ELR (cell line): ENCODE measurements at places on chromosomes 13 and 19.

GRCh38 chr13:64480672-64481071, 2749.5 kb downstream of the PCDH9 start:
- DNase-seq = no peak

DNA sequence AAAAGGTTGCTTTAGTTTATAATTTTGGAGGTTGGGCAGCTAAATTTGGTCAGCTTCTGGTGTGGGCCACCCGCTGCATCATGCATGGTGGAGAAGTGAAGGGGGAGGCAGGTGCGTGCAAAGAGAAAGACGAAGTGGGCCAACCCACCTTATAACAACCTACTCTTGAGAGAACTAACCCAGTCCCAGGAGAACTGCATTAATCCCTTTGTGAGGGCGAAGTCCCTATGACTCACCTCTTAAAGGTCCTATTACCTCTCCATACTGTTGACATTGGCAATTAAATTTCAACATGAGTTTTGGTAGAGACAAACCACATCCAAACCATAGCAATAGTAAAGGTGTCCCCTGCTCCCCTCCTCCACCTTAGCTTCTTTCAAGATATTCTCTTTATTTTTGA, 7.7 kb upstream of the FGF9 start:
- no peak for DNase-seq

- DNase-seq = peak; percentile 12
These were observed 235.9 kb downstream of the NHLRC3 start for GRCh38 chr13:39273953-39274738.

DNA sequence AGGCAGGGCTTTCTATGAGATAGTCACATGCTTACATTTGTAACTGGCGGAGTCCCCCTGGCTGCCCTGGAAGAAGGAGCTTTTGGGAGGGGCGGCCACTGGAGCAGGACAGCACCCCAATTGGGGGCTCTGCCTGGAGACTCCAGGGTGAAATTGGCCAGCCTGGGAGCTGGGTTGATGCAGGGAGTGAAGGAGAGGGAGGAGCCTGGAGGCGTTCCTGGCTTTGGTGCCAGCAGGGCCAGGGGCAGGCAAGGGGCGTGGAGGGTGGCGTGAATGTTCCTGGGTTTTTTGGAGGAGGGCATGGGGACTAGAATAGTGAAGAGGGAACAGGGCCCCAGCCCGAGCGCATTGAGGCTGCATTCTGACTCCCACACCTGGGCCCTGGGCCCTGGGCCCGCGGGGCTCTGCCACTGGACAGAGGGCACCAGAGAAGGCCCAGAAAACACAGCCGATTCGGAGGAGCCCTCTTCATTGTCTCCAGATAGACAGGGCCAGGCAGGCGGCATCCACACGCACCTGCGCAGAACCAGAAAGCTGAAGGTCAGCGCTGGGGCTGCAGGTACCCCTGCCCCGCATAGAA, 29.5 kb downstream of the COMP start:
- DNase-seq = no peak

GRCh38 chr13:113360446-113360845, 3.5 kb downstream of the GRTP1 start:
- DNase-seq = no peak

GRCh38 chr13:78201411-78201810, 282.8 kb upstream of the EDNRB start:
- DNase-seq = no peak

- peak; percentile 67 for DNase-seq
These were observed 2.0 kb upstream of the RCBTB1 start for GRCh38 chr13:49587311-49587847.

GRCh38 chr13:36163809-36164308, 32.7 kb upstream of the DCLK1 start:
- DNase-seq = peak; percentile 40
